ENCODE measurements at places on chromosomes 2 and 18.
A peak's percentile ranks its signal among the peaks of the same experiment; 100 is the strongest.

DNA sequence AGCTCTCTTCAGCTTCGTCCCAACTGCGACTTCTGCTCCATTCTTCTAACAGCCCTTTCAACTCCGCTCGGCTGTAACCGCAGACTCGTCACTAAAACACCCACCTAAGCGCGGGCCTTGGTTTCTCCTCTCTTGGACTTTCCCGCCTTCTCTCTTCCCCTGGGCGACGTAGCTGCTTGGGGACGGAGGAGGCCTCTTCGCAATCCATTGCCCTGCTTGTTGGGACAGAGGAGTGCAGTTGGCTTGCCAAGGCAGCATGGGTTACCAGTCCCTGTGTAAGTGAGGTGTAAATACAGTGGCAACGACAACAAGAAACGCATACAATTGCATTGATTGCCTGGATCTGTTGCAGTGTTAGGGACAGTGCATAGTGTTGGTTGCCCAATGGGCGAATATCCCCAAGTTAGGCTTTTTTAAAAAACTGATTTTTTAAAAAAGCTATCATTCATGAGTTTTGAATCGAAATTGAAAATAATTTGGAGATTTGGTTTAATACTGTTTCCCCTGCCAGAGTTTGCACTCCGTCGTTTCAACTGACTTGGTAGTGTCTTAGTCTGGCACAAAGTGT, 484 bp upstream of the DARS1 start:
- no peak for DNase-seq

DNA sequence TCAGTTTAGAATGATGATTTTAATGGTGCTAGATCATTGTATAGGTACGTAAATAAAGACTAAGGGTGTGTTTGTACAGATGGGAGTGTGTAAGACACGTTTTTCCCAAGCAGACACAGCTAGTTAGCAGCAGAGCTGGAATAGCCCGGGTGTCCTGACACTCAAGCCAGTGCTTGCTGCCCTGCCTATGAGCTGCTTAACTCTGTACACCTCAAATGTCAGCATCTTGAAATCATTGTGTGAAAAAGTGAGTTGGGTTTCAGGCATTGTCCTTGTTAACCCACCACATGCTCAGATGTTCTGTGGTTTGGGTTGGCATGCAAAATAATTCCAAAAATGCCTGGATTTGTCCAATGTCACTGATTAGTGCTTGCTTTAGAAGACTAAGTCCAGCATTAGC, 13.0 kb upstream of the TET3 start:
- no peak for DNase-seq

- peak; percentile 4 for DNase-seq
Observed at GRCh38 chr2:19979932-19980331, 10.0 kb downstream of the WDR35 start.

DNA sequence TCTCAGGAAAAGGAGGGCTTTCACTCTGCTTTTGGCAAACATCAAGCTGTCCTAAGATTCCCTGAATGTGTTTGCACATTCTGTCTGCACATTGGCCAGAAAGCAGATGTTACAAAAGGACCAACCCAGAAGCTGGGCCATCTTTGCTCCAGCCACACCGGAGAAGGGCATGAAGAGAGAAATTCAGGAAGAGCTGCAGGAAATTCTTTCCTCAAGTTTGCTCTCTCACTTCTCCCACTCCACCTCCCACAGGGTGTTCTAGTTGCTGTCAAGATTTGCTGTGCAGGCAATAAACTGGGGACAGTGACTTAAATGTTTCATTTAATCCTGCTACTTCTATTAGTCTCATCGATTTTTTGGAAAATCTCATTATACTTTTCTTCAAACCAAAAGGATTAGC, 137.7 kb upstream of the UNC80 start:
- no peak for DNase-seq

DNA sequence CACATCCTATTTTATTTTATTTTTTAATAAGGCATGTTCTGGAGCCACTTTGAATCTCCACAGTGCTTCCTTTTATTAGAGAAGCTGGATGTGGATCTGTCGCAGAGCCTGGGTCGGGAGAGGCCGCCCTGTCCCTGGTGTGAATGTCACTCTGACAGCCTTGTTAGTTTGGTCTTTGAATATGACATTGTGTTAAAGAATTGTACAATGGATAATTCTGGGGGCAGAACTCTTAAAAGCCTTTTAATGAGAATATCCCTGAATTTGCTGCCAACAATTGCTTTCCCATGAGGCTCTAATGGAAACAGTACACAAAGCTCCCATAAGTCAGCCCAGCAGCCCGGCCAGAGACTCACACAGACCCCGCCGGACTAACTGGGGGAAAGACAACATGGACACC, 82.4 kb downstream of the MTCL1 start:
- no peak for DNase-seq

DNA sequence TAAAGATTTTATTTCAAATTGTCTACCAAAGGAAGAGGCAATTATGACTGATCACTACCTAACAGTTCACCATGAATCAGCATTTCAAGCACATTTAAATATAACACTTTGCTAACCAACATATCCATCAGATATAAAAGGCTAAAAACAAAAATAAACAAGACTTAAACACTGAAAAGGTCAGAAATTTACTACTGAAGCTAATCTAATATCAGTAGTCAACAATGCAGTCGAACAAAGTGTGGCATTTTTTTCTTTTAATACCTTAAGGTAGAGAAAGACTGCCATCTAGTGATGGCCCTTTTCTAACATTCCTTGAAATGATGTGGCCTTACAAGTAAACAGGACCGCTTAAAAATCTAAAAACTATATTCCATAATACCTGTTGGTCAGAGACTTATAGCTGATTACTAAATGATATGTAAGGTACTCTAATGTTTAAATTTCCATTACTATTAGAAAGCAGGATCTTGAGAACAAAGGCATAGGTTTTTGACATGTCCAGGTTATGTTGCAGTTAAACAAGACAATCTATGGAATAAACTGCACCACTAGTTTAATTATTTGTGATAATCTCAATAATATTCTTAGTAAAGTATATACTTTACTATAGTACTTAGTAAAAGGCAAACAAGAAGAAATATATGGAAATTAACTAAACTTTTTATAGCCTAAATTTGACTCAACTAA, 80.0 kb downstream of the EXOC6B start:
- peak; percentile 64 for DNase-seq

DNA sequence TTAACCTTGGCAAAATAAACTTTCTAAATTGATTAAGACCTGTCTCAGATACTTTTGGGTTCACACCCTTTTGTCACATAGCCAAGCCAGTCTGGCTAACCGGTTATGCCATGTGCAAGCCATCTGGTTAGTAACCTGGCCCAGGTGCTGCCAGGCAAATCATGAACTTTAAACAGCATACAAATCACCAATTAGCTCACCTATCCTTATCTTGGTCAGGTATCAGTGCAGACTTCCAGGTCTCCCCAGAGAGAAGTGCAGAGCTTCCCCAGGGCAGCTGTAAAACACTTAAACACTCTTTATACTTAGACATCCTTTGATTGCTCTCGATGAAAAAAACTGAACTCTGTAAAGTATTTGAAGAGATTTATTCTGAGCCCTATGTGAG, 14.9 kb upstream of the MC5R start:
- DNase-seq = no peak

- peak; percentile 73 for DNase-seq
Observed at GRCh38 chr2:48423376-48423775, 106.6 kb upstream of the STON1 start.

DNA sequence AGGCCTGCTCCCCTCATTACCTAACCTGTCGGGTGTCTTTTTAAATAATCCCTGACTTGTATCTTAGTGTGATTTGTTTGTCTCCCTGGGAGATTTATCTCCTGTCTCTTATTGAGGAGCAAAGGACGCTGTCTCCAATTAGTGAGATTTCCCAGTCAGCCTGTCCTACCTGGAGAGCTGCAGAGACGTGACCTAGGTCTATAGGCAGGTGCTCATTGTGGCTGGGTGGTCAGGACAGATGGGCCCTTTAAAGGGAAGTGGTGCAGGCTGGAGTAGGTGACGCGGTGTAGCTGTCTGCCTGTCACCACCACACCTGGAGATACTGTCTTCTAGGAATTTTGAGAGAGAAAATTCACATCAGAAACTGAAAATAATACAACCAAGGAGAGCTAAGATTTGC, 28.0 kb downstream of the PLB1 start:
- no peak for DNase-seq

- DNase-seq = no peak
Observed at GRCh38 chr18:61743775-61744531, 148.9 kb downstream of the RNF152 start.

- no peak for DNase-seq
Observed at GRCh38 chr2:195388028-195388427, 269.0 kb upstream of the SLC39A10 start.

DNA sequence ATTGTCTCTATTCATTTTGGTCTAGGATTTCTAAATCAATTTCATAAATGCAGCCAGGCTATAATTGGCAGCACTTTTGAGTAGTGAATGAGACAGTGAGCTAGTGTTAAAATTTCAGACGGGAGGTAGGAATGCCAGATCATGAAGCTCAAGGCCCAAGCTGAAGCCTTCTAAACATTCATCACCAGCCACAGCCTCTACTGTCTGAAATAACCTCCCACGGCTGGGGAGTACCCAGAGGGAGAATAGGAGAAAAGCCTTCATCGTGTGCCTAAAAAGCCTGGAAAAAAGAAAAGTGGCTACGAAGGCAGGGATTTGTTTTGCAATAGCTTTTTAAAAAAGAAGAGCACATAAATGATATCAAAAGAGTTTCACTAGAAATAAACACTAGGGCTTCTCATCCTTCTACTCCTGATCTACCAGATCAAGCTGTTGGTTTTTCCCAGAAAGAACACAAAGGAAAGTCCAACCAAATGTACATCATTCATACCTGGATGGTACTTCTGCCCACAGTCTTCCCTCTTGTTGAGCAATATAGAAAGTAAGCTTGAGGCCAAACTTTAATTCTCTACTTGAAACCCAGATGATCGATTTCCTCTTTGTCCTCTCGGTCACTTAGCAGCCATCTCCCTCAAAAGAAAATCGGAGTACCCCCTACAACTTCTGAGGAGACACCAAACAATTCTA, 48.1 kb upstream of the SLC39A10 start:
- DNase-seq = no peak

DNA sequence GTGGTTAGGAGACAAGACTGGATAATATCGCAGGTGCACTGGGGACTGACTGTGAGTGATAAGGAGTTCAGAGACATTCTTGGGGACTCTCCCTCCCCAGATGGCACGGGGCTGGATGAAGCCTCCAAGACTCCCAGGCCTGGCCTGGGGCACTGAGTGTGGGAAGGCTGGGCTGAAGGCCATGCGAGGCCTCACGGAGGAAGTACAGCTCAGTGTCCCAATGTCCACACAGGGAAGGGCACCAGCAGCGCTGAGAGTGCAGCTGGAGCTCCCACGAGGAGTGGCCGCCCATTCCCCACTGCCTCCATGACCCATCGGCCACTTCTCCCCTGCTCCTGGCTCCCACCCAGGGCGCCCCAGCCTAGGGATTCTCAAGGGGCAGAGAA, 6.5 kb downstream of the MFSD2B start:
- peak; percentile 36 for DNase-seq

- no peak for DNase-seq
Observed at GRCh38 chr2:237557633-237558015, 8.8 kb upstream of the PRLH start.

DNA sequence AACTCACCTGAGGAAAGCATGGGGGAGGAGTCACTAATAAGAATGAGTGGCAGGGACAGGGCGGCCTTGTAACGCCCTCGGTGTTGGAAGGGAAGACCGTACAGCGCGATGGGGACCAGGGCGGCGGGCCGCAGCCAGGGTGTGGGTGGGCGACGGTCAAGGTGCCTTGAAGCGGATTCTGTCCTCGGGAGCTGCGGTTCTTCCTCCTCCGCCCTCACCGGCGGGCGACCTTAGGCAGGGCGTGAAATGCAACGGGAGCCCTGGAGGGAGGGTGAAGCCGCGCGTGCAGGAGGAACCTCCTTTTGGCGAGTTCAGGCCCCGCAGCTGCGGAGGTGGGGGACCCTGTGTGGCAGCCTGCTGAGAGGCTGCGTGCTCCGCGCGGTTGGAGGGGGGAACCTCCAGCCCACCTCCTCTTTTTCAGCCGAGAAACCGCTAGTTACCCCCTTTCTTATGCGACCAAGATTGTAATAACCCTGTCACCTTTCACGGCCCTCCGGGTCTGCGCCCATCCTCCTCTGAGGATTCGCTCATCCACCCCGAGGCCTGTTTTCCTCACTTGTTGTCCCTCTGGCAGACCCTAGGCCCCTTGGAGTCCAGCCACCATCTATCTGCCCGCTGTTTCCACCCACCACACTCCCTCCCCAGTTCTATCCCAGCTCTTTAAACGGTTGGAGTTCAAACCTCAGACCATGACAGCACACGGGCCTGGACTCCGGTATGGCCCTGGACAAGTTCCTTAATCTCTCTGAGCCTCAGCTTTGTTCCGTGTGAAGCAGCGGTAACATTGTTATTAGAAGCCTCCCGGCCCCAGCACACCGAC, 823 bp upstream of the RNU2-63P start:
- DNase-seq = no peak

DNA sequence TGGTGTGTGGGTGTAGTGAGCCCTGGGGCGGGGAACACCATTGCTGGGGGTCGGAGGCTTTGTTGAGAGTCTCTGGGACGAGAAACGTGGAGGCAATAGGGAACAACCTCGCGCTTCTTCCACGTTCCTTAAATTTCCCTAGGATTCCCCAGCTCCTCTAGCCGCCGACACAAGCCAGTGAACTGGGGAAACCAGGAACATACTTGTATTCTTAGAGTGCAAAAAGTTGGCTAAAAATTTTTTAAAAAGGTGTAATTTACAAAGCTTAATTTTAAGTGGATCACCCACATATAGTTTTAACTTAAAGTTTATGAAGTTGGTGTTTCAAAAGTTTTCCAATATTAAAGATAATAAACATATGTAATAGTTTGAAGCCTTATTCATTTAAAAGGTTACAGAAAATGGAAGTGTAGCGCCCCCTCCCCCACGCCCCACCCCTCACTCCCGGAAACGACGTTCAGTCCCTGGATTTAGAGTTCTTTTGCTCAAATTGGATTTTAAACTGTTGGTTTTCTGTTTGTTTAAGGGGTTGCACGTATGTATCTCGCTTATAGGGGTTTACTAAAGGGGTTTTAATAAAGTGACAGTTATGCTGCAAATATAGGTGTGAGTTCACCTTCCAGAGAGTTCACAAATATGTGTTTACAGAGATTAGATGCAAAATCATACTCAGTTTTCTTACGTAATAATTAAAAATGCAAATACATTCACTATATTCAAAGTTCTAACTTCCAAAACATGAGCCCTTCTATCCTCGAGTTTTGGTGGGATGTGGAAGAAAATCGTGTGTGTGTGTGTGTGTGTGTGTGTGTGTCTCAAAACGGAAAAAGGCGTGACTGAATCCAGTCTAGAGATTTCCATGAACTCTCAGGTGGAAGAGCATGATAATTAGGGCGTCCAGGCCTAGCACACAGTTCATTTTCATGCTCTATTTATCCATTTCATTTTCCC, 872 bp downstream of the DSG2 start:
- DNase-seq = no peak

GRCh38 chr2:200829258-200829655, 17.5 kb downstream of the BZW1 start:
- DNase-seq = no peak
